Activated naive CD8-positive, alpha-beta T cell treated with anti-CD3 and anti-CD28 coated beads, Interleukin-2, amount 10 ng/mL, durations not matched to agents 7 days and 5 days (primary cell): ENCODE measurements at places on chromosomes 4 and X. TPM values are rescaled to one million over a fixed set of nuclear protein-coding genes. Genes with fewer than 3 reads are reported as not detected.

DNA sequence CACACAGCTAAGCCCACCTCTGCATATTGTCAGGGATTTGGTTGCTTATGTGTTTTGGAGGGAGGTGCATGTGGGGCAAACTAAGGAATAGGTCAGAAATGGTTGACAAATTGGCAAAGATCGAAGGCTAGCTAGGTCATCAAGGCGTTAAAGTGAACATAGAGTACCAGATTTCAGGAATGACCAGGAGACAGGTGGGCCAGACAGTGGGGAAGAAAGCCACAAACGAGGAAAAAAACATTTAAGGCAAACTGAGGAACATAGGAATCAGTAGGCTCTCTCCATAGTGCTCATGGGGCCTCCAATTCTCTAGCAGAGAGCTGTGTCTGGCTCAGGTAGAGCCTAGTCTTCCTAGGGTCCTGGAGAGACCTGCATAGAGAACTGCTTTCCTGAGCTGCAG is 57.4 kb downstream of the CNGA2 start:
- no peak overlapping the region for H3K4me3 ChIP-seq
- no peak for DNase-seq
- H3K4me1 ChIP-seq = no peaks in the 10 kb centered on the region
- no peaks in the 10 kb centered on the region for H3K27me3 ChIP-seq

GRCh38 chrX:55111578-55112254 is 22.9 kb downstream of the PAGE2 start:
- H3K4me3 ChIP-seq = no peak overlapping the region
- H3K27me3 ChIP-seq = no peaks in the 10 kb centered on the region
- DNase-seq = no peak
- H3K4me1 ChIP-seq = no peaks in the 10 kb centered on the region
- no peaks in the 10 kb centered on the region for H3K36me3 ChIP-seq

The FATE1 gene
- total RNA-seq = not detected

DNA sequence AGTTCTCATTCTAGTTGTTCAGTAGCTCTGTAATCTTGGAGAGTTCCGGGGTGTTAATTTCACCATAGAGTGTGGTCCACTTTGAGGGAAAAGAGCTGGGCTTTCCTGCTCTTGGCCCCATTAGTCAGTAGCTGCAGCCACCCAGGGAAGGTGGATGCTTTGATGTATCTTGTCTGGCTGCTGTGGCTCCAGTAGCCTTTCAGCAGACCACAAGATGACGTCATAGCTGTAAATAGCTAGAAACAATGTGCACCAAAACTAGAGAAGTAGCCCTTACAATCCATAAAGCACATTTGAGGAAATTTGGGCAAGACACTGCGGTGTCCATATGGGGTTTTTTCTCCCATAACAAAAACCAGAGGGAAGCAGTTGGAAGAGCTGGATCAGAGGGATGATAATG is 32.9 kb upstream of the PRPS2 start:
- no peak for DNase-seq
- H3K36me3 ChIP-seq = no peaks in the 10 kb centered on the region
- no peak overlapping the region for H3K27ac ChIP-seq

The FGF2 gene
- total RNA-seq = not detected

GRCh38 chr4:100369871-100370270 is 148.0 kb downstream of the EMCN start:
- H3K27ac ChIP-seq = no peak overlapping the region
- no peak for DNase-seq
- H3K4me1 ChIP-seq = no peaks in the 10 kb centered on the region
- H3K36me3 ChIP-seq = no peaks in the 10 kb centered on the region
- no peaks in the 10 kb centered on the region for H3K27me3 ChIP-seq

The BCORL1 gene
- total RNA-seq = 14.3 TPM

DNA sequence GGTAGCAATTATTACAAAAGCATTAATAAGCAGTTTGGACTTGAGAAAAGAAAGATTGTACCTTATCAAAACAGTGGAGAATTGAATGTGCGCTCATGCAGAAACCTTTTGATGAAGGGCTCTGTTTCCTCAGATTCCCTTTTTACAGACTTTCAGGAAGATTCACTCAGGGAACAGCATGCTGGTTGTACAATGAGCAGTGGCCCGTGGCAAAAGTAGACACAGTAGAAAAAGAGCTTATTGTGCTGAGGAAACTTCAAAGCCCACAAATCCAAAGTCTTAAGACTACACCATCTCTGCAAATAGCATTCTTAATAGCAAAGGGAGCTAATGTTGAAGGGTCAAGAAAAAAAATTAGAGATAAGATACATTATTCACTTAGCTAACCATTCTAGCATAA is 858.9 kb downstream of the PDHA2 start:
- no peak for DNase-seq
- H3K4me3 ChIP-seq = no peak overlapping the region
- no peaks in the 10 kb centered on the region for H3K36me3 ChIP-seq
- H3K27me3 ChIP-seq = no peaks in the 10 kb centered on the region
- no peaks in the 10 kb centered on the region for H3K4me1 ChIP-seq
- no peak overlapping the region for H3K27ac ChIP-seq

DNA sequence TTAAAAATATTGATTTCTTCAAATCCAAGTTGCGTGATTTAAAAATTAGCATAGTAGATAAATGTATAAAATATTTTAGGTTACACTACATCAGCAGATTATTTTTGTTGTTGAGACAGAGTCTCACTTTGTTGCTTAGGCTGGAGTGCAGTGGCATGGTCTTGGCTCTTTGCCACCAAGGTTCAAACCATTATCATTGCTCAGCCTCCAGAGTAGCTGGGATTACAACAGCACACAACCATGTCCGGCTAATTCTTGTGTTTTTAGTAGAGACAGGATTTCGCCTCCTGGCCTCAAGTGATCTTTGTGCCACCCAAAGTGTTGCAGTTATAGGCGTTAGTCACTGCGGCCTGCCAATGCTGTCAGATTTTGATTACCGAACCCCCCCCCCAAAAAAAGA is 1390.5 kb upstream of the TENM3 start:
- no peak for DNase-seq
- no peaks in the 10 kb centered on the region for H3K27me3 ChIP-seq
- no peaks in the 10 kb centered on the region for H3K36me3 ChIP-seq
- H3K27ac ChIP-seq = no peak overlapping the region
- H3K4me1 ChIP-seq = no peaks in the 10 kb centered on the region

- no peaks in the 10 kb centered on the region for H3K27me3 ChIP-seq
- H3K4me1 ChIP-seq = peaks cover 2% of the 10 kb centered on the region
- no peaks in the 10 kb centered on the region for H3K36me3 ChIP-seq
- no peak overlapping the region for H3K27ac ChIP-seq
Observed at GRCh38 chrX:42832764-42833549, 55.0 kb upstream of the PPP1R2C start.

The MAML3 gene
- 4.7 TPM for total RNA-seq

DNA sequence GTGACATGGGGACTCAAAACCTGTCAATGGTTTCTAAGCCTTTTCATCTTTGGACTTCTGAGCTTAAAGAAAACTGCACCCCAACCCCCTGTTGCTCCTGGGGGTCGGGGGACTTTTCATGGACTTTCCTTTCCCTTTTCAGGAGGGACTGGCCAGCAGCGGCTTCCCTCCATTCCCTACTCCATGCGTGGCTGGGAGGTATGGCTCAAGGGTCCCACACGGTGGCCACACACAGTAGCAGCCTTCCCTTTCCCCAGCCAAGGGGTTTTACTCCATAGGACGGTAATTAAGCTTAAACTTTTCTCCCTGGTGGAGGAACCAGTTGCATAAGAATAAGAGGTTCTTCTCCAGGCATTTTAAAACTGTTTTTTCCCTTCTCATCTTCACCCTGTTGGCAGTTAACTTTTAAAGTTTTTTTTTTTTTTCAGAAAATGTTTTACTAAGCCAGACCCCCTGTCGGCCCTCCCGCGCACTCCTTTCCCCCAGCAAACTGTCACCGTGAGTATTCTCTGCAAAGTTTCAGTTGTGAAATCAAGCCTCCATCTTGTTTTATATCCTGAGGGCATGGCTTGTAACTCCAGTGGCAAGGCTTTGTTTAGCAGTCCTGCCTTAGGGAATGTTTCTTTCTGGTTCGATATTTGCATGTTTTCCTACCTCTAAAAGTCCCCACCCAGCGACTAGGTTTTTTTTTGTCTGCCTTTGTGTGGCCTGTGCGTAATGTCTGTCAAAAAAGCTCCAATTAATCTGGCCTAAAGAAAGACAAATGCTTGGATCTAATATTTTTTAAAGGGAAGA is 325.7 kb downstream of the TLL1 start:
- H3K36me3 ChIP-seq = no peaks in the 10 kb centered on the region
- no peak overlapping the region for H3K4me3 ChIP-seq
- no peaks in the 10 kb centered on the region for H3K27me3 ChIP-seq
- no peak for DNase-seq
- no peak overlapping the region for H3K27ac ChIP-seq

The SLC4A4 gene
- 3.7 TPM for total RNA-seq

DNA sequence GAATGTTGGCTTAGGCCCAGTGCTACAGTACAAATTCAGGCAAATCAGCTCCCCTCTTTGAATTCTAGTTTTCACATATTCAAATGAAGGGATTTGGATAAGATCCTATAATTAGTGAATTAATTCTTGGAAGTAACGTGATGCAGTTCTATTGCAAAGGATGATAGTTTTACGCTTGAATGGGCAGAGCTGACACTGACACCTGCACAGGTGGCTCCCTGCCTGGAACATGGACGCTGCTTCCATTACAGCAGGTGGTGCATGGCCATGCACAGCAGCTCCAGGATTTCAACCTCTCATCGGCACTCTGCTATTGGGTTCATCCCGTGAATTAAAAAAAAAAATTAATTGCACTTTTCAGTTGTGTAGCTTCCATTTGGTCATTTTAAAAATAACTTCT is 28.4 kb upstream of the RPS6KA6 start:
- H3K4me3 ChIP-seq = no peak overlapping the region
- no peaks in the 10 kb centered on the region for H3K36me3 ChIP-seq
- H3K4me1 ChIP-seq = no peaks in the 10 kb centered on the region

The PSAPL1 gene
- total RNA-seq = not detected

The ERVMER34-1 gene
- not detected for total RNA-seq

- no peaks in the 10 kb centered on the region for H3K27me3 ChIP-seq
- no peak for DNase-seq
- peaks cover 23% of the 10 kb centered on the region for H3K4me1 ChIP-seq
- H3K27ac ChIP-seq = peak overlapping the region; percentile 47
Observed at GRCh38 chr4:145830699-145831098, 107.9 kb downstream of the ZNF827 start.

DNA sequence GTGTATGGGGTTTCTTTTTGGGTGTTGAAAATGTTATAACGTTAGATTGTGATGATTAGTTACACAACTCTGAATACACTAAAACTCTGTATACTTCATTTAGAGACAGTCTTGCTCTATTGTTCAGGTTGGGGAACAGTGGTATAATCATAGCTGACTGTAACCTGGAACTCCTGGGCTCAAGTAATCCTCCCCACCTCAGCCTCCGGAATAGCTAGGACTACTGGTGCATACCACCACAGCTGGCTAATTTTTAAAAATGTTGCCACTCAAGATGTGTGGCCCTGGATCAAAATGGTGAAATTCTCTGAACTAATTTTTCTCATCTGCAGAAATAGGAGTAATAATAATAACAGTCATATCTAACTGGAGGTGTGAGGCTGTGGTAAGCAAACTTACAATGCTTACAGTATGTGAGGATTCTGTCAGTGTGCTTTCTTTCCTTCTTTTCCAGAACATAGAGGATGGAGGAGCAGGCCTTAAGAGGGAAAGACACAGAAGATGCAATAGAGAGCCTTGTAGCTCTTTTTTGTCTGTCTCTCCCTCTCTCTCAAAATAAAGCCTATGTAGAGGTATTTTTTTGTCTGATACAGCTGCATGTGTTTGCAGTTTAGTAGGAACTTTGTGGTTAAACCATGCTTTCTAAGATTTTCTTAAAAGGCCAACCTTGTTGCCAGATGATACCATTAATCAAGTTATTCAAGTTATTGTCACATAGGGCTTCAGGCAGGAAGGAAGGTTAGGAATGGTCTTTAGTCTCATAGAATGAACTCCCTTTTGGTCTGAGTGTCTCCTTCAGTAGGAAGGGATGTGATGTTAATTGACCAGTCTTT is 7.5 kb downstream of the ADD1 start:
- DNase-seq = no peak
- H3K27me3 ChIP-seq = no peaks in the 10 kb centered on the region
- H3K4me3 ChIP-seq = no peak overlapping the region
- no peak overlapping the region for H3K27ac ChIP-seq
- H3K4me1 ChIP-seq = peaks cover 33% of the 10 kb centered on the region

The REPS2 gene
- 0.08 TPM for total RNA-seq

The CXCL13 gene
- total RNA-seq = not detected

DNA sequence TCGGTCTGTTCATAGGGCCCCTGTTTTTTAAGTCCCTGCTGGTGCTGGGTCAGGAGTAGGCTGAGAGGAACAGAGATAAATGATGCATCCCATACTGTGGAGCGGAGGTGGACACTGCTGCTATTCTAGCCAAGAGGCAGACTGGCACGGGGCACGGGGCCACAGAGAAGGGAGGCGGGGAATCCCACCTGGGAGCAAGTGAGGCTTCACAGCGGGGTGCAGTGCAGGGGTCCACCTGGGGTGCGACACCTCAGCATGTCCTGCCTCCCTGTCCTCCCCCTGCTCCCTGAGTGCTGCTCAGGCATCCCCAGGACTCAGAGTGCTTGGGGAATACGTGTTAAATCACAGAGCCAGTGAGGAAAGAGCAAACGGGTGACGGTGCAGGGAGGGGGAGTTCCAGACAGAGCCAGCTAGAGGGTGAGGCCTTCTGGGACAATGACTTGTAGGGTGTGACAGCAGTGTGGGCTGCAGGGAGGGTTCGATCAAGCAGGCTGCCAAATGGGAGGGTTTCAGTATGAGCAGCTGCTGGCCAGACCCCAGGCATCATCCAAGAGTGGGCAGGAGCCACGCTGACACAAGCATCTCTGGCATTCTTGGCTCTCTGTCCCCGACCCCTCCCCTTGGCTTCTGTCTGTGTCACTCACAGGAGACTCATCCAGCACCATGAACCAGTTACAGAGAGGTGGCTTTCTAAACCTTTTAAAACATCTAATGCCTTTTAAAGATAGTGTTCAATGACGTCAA is 13.7 kb upstream of the HTRA3 start:
- no peak overlapping the region for H3K27ac ChIP-seq
- DNase-seq = no peak
- H3K36me3 ChIP-seq = no peaks in the 10 kb centered on the region
- H3K4me3 ChIP-seq = no peak overlapping the region
- H3K27me3 ChIP-seq = peaks cover 2% of the 10 kb centered on the region
